Activated CD8-positive, alpha-beta memory T cell treated with anti-CD3 and anti-CD28 coated beads for 4 hours (primary cell): ENCODE measurements at places on chromosomes 1 and 21.

- no peak for DNase-seq
These were observed 174.7 kb downstream of the HHIPL2 start for GRCh38 chr1:222373216-222373615.

DNA sequence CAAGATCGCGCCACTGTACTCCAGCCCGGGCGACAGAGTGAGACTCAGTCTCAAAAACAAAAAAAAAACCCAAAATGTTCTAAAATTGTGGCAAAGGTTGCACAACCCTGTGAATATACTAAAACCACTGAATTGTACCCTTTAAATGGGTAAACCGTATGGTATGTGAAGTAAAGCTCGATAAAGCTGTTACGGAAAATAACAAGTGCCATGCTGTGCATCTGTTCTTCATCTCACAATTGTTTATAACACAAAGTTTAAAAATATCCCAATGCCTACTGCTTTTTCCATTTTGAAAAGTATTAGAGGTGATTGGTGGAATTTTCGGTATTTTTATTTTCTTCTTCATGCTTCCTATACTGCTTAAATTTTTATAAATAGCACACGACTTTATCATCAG lies 111.5 kb downstream of the ENAH start:
- DNase-seq: no peak

GRCh38 chr1:14718476-14718875 lies 120.0 kb downstream of the KAZN start:
- no peak for DNase-seq

- DNase-seq: no peak
These were observed 1.5 kb upstream of the TINAGL1 start for GRCh38 chr1:31574749-31575368.

DNA sequence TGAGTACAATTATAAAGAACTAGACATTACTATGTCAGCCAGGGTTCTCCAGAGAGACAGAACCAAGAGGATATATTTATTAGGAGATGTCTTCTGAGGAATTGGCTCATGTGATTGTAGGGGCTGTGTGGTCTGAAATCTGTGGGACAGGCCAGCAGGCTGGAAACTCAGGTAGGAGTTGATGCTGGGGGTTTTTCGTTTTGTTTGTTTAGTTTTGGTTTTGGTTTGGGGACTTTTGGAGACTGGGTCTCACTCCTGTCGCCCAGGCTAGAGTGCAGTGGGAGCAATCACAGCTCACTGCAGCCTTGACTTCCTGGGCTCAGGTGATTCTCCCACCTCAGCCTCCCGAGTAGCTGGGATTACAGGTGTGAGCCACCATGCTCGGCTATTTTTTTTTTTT lies 132.9 kb upstream of the ERRFI1 start:
- no peak for DNase-seq

DNA sequence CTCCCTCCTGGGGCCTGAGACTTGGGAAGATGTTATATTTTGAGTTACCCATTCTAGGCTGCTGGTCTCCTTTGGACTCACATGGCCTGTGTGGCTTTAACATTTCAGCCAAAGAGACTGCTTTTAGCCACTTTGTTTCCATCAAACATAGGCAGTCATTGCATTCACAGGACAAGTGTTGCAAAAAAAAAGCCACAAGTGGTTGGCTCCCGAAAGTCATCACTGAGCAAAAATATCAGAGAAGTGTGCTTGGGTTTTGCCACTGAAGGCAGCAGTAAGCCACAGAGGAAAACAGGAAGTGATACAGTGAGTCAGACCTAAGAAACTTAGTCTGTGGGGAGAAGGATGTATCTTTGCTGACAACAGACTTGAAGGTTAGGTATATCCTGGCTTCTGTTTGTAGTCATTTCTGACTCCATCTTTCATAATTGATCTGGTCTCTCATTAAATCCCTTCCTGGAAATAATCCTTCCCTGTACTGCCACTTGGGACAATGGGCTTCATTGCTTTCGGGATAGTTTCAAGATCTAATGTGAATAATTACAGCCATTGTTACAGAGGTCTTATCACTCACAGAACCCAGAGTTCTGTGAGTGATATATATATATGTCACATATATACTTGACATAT lies 80.9 kb downstream of the COLGALT2 start:
- peak; percentile 31 for DNase-seq

GRCh38 chr21:27683292-27683691 lies 716.4 kb upstream of the ADAMTS5 start:
- no peak for DNase-seq

DNA sequence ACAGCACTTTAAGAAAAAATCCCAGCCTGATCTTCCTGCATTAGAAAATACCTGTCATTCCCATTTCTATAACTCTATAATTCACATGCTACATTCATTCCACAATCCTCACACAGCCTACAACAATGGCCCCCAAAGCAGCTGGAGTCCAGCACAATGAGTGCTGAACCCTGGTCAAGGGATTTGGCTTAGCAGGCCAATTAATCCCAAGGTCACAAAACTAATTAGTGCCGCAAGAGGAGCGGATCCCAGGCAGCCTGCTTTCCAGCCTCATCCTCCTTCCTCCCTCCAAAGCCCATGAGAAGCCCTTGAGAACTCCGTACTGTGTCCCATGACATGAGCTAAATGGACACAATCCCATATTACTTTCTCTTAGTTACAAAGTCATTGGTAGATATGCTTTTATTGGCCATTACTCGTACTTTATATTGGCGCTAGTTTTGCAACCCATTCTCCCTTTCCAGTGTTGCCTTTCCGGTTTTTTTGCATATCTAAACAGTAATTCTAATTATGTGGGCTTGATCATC lies 94.8 kb downstream of the DAB1 start:
- DNase-seq: no peak
